Left hindlimb (tissue), 1 donor: ENCODE measurements at places on chromosomes 11 and 22.
A peak's percentile ranks its signal among the peaks of the same experiment; 100 is the strongest.

GRCh38 chr11:36508743-36509142, 1.3 kb downstream of the TRAF6 start:
- DNase-seq = no peak

GRCh38 chr11:29184939-29185890, 831.6 kb downstream of the KCNA4 start:
- DNase-seq = no peak

DNA sequence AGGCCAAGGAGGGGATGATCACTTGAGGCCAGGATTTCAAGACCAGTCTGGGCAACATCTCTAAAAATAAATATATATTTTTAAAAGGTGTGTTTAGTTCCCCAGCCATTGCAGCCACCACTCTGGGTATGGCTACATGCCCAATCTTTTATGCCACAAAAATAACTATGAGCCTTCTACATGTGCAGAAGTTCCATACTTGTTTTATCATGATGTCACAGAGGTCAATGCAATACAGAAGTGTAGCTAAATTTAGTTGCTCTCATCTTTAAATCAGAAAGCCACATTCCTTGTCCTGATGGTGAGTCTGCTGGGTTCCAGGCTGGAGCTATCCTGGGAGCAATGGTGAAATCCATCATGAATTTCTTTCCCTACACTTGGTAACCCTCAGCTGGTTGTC, 436.3 kb downstream of the DYNC2H1 start:
- no peak for DNase-seq

GRCh38 chr22:30879415-30879797, 89.2 kb downstream of the MORC2 start:
- DNase-seq = no peak

- no peak for DNase-seq
Measured at GRCh38 chr22:44869196-44869595, 116.8 kb downstream of the ARHGAP8 start.

- no peak for DNase-seq
Measured at GRCh38 chr11:130813638-130814037, 102.6 kb downstream of the SNX19 start.

- DNase-seq = no peak
Measured at GRCh38 chr11:87338046-87338639, 300.4 kb downstream of the TMEM135 start.

DNA sequence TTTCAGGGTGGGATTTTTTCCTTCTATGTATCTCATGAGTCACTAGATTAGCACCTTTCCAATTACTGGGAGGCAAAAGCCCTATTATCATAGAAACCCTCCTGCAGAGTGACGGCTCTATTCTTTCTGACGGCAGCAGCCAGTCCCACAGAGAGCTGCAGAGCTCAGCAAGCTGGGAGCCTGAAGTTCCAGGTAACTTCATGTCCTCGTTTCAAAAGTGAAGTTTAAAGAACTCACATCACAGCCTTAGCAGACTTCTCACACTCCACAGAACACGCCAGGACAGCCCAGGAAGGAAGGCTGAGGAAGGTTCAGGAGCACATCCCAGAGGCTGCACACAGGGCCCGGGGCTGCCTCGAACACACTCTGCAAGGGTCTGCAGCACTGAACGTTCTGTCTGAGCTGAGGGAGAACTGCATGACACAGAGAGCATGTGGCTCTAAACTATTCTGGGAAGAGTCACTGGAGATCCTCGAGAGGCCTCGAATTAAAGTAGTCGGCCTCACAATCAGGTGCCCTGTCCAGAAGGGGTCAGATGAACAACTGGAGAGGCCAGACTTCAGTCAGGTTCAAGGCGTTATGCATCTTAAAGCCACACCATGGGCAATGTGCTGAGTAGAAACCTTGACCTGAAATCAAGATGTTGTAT, 104.2 kb upstream of the DRD2 start:
- DNase-seq = no peak

GRCh38 chr22:47090591-47091245, 328.3 kb downstream of the TBC1D22A start:
- DNase-seq = no peak

GRCh38 chr11:72330131-72330727, 86.3 kb upstream of the PHOX2A start:
- no peak for DNase-seq

DNA sequence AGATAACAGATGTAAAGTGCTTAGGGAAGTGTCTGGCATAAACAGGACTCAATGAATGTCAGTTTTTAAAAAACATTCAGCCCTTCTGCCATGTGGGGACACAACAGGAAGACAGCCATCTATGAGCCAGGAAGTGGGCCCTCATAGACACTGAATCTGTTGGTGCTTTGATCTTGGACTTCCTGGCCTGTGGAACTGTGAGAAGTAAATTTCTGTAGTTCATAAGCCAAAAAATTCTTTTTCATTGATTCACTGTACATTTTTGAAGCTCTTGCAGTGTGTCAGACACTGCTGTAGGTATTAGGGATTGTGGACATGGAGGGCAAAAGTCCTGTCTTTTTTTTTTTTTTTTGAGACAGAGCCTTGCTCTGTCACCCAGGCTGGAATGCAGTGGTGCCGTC, 188.6 kb downstream of the HIPK3 start:
- DNase-seq = no peak

GRCh38 chr22:29734406-29734805, 14.6 kb downstream of the CABP7 start:
- DNase-seq = no peak

DNA sequence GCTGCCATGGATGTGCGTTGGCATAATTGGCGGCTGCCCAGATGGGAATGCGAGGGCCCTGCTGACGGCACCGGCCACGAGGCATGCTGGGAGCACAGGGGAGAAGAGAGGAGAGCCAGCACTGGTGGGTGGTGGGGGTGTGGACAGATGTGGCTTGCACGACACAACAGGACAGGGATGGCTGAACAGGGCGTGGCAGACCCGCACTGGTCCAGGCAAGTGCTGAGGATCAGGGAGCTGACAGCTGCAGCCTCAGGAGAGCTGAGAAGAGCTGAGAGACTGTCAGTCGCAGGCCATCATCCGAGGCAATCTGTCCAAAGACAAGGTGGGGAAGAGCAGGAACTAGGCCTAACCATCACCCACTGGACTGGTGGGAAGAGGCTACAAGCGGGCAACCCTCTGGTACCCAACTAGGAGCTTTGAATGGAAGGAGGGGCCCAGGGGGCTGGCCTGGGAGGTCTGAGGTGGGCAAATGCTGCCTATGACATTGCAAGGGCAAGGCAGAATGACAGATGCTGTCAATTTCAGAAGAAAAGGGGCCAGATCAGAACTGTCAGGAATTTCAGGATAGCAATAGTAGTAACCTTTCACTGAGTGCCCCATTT, 2.4 kb downstream of the GNB1L start:
- DNase-seq = peak; percentile 23

DNA sequence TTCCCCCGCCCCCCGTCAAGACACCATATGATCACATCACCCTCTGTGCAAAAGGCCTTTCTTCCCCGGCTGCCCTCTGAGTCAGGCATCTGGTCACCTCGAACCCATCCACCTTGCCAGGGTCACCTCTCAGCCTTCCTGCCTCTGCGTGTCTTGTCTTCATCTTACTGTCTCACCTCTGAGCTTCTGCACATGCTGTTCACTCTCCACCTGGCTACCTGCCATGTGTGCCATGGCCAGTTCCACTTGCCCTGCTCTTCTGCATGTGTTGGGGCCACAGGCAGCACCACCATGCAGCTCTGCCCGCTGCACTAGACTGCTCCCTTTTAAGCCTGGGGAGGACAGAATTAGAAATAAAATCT, 9.8 kb downstream of the ZNF74 start:
- DNase-seq = no peak

- DNase-seq = no peak
Measured at GRCh38 chr22:49306632-49307480, 520.8 kb downstream of the BRD1 start.

DNA sequence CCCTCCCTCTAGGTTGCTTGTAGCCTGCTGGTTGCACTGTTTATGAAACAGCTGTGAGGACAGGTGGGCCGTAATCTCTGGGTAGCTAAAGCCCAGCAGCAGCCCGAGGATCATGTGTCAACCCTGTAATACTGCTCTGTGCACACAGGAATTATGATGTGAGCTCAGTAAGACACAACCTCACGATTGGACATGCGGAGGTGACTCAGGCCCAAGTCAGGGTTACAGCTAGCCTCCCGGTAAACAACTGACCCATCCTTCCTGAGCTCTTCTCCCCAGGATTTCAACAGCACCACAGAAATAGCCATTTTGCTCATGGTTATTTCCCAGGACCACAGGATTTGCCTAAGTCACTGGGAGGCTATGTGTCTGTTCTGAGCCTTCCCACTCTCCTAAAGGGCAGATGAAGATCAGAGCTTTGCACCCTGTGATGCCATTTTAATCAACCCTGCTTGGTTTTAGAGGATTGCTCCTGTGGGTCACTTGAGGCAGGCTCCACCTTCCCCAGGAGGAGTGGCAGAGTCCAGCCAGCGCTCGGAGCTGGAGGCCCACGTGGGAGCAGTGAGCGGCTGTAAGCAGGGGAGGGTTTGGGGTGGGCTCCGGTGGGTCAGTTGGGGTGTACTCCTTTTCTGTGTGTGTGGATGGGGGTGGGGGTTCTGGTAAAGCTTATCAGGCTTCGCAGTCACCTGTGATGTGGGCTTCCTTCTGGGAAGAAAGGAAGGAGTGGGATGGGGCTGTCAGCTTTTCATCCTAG, at the start of gene AMPD3:
AMPD3 (plus strand) TSS at position 387 of the 754 bp plus-strand sequence. CDS start 6,256 bp downstream, outside the sequence.
- peak; percentile 63 for DNase-seq

DNA sequence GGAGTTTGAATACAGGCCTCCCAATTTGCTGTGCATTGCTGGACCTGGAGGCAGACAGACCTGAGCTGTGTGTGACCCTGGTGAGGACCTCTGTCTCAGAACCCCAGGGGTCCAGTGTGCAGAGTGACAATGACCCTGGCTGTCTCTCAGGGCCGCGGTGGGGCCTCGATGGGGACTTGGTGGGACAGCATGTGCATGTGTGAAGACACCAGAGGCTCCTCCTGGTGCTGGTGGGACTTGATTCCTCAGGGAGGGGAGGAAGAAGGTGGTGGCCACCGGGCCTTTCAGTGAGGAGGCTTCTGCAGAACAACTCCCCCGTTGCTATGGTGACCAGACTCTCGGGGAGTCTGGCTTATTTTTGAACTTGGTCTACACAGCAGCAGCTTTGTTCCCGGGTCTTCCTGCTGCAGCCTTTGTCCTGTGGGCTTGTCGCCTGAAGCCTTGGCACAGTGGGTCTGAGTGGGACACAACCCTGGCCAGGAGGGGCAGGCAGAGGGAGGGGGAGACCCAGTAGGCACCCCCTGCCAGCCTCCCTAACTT, 35.3 kb downstream of the MCM5 start:
- no peak for DNase-seq

- no peak for DNase-seq
Measured at GRCh38 chr22:29338398-29338797, 22.9 kb upstream of the RASL10A start.

GRCh38 chr11:383431-383830, 10.6 kb upstream of the PKP3 start:
- no peak for DNase-seq

- no peak for DNase-seq
Measured at GRCh38 chr11:1086171-1087102, 11.8 kb downstream of the MUC2 start.

DNA sequence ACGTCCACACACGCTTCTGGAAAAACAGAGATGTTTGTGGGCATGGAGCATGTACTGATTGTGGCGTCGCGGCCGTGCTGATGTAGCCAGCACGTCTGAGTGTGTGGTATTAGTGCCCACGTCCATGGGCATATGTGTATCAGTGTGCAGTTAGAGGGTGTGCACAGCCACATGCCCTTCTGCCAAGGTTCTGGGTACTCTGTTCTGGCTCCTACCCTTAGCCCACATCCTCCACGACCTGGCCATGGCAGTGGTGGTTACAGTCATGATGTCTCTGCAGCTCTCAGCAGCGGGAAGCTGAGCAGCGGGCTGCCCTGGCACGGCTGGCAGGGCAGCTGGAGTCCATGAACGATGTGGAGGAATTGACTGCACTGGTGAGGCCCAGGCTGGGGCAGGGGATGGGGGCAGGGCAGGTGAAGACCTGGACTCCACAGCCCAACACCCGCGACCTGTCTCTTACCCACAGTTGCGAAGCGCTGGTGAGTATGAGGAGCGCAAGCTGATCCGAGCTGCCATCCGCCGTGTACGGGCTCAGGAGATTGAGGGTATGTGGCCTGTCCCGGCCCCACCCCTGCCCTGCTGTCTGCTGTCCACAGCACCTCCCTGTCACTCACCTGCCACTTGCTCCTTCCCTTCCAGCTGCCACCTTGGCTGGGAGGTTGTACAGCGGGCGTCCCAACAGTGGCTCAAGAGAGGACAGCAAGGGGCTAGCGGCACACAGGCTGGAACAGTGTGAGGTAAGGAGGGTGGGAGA, 7.3 kb downstream of the SMTN start:
- peak; percentile 36 for DNase-seq

DNA sequence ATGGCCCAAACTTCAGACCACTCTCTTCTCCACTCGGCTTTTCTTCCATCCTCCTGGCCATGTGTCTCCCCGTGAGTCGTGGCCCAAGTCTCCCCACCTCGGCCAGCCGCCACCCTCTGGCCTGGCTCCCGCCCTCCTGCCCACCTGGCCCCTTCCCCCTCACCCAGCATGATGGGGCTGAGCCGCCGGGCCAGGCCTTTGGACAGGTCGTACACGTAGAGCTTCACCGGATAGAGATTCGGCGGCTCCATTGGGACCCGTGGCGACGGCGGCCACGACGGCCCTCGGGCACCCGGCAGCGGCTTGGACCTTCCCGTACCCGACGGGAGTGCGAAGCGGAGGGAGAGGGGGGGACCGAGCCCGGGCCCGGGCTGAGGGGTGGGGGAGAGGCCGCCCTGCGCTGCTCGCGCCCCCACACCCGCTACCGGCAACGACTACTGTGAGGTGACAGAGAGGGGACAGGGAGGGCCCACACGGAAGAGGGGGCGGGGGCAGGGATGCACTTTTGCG, at the start of gene DESI1:
DESI1 (minus strand) TSS at position 455 of the 510 bp plus-strand sequence; CDS start at position 251, 204 bp downstream.
- DNase-seq = no peak

DNA sequence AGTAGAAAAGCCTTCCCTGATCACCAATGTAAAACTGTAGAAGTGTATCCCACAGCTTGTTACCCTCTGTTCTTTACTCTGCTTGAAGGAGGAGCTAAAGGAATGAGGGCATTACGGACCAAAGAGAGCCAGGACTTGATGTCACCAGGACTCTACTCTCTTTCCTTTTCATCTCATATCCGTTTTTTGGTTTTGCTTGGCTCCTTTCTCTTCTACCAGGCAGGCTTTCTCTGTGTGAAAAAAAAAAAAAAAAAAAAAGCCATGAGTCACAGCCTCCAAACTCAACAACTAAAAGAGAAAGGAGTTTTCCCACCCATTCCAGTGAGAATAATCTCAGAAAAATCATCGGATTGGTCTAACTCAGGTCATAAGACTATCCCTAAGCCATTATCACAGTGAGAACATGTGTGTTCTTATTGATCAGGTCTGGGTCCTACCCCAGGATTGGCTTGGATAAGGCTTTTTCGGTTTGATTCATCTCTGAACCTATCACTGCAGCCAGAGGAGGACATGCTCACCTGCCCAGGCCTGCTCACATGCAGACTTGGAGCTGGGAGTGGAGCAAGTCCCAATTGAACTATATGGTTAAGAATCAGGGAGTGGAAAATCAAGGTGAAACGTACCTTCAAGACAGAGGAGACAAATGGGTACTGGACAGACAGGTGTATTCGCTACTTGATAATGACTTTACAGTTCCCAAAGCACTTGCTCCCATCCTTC, 19.4 kb upstream of the LRRC55 start:
- DNase-seq = no peak
